Placental pericyte (primary cell): ENCODE measurements at places on chromosomes 5 and 9. TPM values are rescaled to one million over a fixed set of nuclear protein-coding genes. Genes with fewer than 3 reads are reported as not detected.

NMUR2 gene
- under 0.01 TPM in 1 of 2 replicates, not detected in the other for total RNA-seq

LECT2 gene
- not detected in 2 replicates for total RNA-seq

SH3TC2 gene
- 0.44 and 10.6 TPM in 2 replicates for total RNA-seq

LRRC19 gene
- not detected in 2 replicates for total RNA-seq

SLC34A3 gene
- not detected in 2 replicates for total RNA-seq

CDK7 gene
- 36.8 and 44.2 TPM in 2 replicates for total RNA-seq

NPDC1 gene
- total RNA-seq: 16.0 and 21.0 TPM in 2 replicates

PDZD2 gene
- total RNA-seq: 0.44 and 5.3 TPM in 2 replicates

CDC37L1 gene
- total RNA-seq: 11.2 and 15.6 TPM in 2 replicates

SLC4A9 gene
- total RNA-seq: not detected in 2 replicates

COL23A1 gene
- total RNA-seq: not detected in 2 replicates

GABRA1 gene
- total RNA-seq: not detected in 2 replicates

SH3GLB2 gene
- 49.7 and 61.0 TPM in 2 replicates for total RNA-seq

DNAH5 gene
- total RNA-seq: 0.66 and 2.3 TPM in 2 replicates

LOX gene
- total RNA-seq: 92.5 and 218 TPM in 2 replicates

FAM53C gene
- total RNA-seq: 23.6 and 32.4 TPM in 2 replicates

LMX1B gene
- total RNA-seq: not detected in 2 replicates

AGXT2 gene
- total RNA-seq: not detected in 2 replicates

ZNF454 gene
- total RNA-seq: 0.86 and 2.0 TPM in 2 replicates

BARHL1 gene
- total RNA-seq: not detected in 2 replicates

DRD1 gene
- total RNA-seq: 0.44 and 0.72 TPM in 2 replicates

RNF224 gene
- total RNA-seq: not detected in 2 replicates

EGR1 gene
- total RNA-seq: 1.8 and 5.2 TPM in 2 replicates

ST6GALNAC4 gene
- total RNA-seq: 40.1 and 95.6 TPM in 2 replicates

TOR2A gene
- total RNA-seq: 8.2 and 9.0 TPM in 2 replicates

WDR38 gene
- not detected in 2 replicates for total RNA-seq

ZBED3 gene
- 0.29 and 0.44 TPM in 2 replicates for total RNA-seq
